ENCODE measurements at places on chromosomes 5 and 9.

GRCh38 chr9:134214766-134215419 is 50.5 kb upstream of the RNU6ATAC start:
- no peak for DNase-seq

- no peak for DNase-seq
Observed at GRCh38 chr5:169778622-169779596, 141.8 kb downstream of the DOCK2 start.

DNA sequence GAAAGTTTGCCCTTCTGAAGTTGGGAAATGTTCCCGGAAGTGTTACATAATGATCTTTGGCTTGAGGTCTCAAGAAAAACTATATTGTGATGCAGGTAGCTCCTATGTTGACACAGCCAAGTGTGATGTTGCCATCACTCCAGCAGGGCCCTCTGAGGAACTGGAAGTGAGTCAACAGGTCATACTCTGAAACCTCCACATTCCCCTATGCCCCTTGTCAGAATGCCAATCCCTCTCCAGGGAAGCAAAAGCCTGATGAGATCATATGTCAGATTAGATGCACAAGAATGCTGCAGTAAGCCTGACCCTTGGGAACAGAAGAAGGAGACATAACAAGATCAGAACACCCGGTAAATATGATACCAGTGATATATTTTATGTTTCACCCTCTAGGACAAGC is 66.8 kb upstream of the ITGA2 start:
- DNase-seq = no peak

GRCh38 chr9:130226112-130226511 is 39.4 kb upstream of the HMCN2 start:
- DNase-seq = no peak

GRCh38 chr5:96870094-96871026 is 5.9 kb upstream of the ERAP2 start:
- DNase-seq = no peak

- no peak for DNase-seq
Observed at GRCh38 chr5:96196407-96196806, 234.8 kb upstream of the ELL2 start.

GRCh38 chr5:40273936-40274335 is 405.8 kb upstream of the PTGER4 start:
- DNase-seq = no peak

GRCh38 chr5:16593013-16593412 is 23.8 kb downstream of the RETREG1 start:
- no peak for DNase-seq

GRCh38 chr9:29212397-29213387 is 1639.4 kb upstream of the C9orf72 start:
- DNase-seq = no peak

DNA sequence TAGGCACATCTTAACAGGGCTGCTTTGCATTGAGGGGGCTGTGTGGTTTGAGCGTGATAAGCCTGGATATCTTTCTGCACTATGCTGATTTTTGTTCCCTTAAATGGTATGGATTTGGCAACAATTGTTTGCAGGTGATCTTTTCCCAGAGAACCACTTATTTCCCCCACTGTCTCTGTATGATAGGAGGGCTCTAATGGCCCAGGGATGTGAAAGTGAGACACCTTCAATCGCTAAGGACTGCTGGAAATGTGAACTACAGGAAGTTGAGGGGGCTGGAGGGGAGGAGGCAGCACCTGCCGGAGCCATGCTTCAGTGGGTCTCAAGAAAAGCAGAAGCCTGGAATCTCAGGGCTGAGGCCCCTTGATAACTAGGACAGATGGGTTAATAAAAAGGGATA is 29.4 kb downstream of the SYK start:
- no peak for DNase-seq

DNA sequence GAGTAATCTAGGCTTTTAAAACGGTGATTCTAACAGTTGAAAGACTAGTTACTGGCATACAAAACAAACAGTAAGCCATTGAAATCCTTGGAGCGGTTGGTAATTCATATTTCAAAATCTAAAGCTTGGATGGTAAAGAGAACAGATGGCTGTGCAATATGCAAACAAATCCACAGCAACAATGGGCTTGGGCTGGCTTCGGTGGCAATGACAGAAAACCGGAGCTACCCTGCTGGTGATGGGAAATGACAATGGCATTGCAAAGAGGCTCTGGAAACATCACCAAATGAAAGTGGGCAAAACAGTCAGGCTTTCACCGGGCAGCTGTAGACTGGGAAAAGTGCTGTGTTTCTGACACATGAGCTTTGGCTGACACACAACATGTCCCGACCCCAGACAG is 42.2 kb downstream of the MED27 start:
- peak; percentile 81 for DNase-seq

- DNase-seq = no peak
Observed at GRCh38 chr9:110767559-110768063, 99.0 kb downstream of the MUSK start.

DNA sequence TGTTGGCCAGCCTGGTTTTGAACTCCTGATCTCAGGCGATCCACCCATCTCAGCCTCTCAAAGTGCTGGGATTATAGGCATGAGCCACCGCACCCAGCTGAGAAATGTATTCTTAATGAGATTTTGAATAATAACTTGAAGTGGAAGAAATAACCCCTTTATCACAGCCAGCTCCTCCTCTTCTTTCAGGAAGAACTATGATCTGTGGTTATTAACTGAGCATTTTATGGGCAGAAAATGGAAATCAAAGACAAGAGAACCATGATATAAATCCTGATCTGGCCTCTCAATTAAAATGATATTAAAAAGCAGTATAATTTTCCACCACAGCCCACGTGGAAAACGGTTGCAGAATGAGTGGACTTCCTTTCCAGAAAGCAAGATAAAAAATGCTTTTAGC is 206.6 kb downstream of the PRELID2 start:
- no peak for DNase-seq

DNA sequence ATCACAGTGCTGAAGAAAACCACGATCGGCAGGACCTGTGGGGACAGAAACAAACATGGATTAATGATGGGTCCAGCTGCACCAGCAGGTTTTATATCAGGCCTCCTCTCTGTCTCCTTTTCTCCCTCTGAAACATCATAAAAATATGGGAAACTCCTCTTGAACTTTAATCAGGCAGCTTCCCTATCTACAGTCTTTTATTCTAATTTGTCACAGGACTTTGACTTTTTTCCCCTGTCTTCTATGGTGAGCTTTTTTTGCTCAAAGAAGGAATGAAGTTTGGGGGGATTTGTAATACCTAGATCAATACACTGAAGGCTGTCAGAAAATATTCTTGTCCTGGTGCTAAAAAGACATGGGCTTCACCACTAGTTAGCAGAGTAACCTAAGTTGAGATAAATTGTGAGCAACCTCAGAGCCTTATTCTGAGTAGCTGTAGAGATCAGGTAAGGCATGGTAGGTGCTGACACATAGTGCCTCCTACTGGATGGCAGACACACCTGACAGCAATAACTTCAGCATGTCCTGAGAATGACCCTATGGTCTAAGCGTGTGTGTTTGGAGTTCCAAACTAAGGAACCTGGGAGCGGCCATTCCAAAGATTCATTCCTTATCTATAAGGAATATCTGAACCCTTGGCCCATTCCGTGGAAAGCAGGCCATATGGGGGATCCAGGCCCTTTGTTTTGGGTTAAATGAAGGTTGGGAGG is 46.2 kb downstream of the SLC28A3 start:
- DNase-seq = no peak

DNA sequence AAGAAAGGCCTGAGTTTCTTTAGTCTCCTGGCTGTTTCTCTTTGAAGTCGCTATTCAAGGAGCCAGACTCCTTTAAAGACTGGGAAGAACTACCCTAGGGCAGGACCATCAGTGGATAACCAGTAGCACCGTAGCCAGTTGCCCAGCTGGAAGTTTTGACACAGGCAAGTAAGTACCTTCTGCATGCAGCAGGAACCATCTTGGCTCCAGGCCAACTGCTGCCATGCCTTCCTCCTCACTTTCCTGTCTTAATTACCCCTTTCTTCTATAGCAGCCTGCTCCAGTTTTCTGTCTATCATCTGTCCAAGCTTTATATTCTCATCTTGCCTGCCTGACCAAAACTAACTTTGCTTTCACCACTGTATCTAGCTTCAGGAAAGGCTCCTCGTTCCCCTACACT is 149.7 kb upstream of the SV2C start:
- DNase-seq = no peak

GRCh38 chr5:24272741-24273140 is 372.0 kb downstream of the CDH10 start:
- DNase-seq = no peak

- DNase-seq = peak; percentile 58
Observed at GRCh38 chr5:32589942-32590869, 4.8 kb downstream of the SUB1 start.

DNA sequence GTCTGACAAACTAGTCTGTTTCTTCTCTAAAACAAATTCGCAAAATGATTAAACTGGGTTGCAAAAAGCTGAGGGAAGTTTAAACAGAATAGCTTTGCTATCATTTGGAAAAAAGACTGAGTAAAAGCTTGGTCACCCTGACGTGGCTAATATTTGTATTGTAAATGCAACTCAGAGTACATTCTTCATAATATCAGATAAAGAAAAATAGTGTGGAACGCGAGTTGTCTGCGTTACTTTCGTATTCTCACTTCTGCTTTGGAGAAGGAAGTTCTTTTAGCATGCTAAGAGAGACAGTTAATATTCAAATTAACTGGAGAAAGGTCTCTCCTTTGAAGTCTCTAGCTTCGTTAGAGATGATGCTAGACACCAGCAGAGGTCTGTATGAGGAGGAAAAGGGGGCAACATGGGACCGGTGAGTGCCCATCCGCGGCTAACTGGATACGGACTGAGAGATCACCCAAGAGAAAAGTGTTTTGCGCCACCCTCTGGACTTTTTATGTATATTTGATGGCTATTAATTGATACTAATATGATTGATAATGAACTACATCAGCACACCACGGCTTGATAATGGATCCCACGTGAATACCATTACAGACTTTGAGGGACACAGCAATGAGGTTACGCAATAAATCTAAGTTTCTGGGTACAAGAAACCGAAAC is 2.9 kb upstream of the CNTRL start:
- DNase-seq = peak; percentile 2

GRCh38 chr9:137815256-137816255 is 62.0 kb upstream of the CACNA1B start:
- DNase-seq = no peak

- DNase-seq = no peak
Observed at GRCh38 chr9:116271340-116271739, 117.7 kb downstream of the PAPPA start.

DNA sequence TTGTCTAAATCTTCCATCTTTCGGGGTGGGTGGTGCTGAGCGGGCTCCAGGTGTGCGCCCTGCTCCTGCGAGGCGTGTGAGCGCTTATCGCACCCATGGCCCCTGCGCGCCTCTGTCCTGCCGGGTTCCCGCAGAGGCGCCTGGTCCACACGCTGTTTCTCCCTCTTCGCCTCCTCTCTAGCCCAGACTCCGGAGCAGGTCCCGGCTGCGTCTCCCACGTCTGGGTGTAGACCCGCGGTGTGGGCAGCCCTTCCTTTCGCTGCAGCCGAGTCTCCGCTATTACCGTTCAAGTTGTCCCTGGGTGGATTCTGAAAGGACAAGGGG is 40.5 kb upstream of the PLEKHG4B start:
- no peak for DNase-seq

GRCh38 chr9:135584934-135585333 is 23.4 kb downstream of the PAEP start:
- no peak for DNase-seq

GRCh38 chr9:114945616-114946412 is 15.4 kb upstream of the TNFSF8 start:
- no peak for DNase-seq

GRCh38 chr5:158283397-158283796 is 424.5 kb upstream of the CLINT1 start:
- DNase-seq = no peak

DNA sequence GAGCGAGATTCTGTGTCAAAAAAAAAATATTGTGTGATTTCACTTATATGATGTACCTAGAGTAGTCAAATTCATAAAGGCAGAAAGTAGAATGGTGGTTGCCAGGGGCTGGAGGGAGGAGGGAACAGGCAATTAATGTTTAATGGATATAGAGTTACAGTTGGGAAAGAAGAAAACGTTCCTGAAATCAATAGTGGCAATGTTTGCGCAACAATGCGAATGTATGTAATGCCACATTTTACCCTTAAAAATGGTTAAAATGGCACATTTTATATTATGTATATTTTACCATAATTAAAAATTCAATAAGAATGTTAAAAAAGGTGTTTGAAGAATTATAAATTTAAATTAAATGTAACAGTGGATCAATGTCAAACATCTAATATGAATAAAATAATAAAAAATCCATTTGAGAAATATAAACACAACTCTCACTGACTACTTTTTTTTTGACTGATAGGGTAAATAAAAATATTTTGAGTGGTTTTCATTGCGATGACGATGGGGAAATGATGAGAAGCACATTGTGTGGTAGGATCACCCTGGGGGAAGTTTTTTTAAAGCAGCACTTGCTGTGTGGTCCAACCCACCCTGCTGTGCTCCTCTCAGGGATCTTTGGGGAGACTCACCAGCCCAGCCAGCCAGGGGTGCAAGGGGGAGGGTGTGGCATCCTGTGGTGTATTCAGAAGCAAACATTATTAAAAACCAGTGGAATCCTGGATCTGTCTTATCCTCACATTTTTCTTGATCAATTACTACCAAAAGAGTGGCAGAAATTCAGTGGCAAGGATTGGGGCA is 4.3 kb downstream of the FYB1 start:
- no peak for DNase-seq

DNA sequence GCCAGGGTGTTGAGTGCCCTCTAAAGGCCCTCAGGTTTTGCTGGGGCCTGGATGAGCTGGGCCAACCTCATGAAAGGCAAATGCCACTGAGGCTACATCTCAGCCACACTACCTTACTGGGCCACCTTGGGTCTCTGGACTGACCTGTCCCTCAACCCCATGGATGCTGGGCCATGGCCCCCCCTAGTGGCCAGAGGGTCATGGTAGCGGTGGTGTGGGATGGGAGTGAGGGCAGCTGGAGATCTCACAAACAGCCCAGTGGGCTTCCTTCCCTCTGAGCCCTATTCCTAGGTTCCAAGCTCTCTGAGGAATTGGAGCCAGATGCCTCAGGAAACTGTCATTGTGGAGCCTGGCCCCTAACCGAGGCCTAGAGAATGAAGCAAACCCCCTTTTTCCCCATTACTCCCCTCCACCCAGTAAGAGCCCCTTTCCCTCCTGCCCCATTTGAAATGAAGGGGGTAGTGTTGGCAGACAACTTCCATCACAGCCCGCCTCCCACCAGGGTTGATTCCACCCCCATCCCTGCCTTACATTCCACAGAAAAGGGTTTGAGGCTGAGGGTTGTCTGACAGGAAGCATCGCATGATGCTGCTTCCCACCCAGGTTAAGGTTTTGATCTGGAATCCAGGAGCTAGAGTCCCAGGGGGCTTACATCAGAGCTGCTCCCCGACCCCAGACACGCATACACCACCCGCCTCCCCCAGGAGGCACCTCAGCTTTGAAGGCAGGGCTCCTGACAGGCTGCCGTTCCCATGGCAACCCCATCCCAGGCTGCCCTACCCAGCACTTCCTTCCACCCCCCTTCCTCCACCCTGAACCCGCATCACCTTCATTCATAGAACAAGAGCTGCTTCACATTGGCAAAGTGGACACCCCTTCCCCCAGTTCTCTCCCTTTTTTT is 63.9 kb downstream of the PCDH1 start:
- DNase-seq = peak; percentile 16

Data from NCI-H526 treated with DMSO at 0.1 percent for 48 hours (cell line).